Right ventricle myocardium inferior (tissue), 1 donor: ENCODE measurements at places on chromosomes 4 and X. TPM values are rescaled to one million over a fixed set of nuclear protein-coding genes. Genes with fewer than 3 reads are reported as not detected.

Gene GABRG1
- total RNA-seq = not detected

DNA sequence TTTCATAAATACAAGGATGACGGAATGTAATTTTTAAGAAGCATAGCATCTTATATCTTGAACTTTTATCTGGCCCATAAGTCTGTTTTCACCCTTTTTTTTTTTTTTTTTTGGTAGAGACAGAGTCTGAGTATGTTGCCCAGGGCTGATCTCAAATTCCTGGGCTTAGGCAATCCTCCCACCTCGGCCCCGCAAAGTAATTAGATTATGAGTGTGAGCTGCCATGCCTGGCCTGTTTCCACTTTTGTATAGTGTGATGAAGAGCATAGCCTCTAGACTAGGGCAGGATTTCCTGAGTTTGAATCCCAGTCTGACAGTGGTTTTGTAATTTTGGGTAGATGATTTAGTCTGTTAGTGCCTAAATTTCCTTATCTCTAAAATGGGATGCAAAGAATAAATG is 11.0 kb downstream of the STIM2 start:
- DNase-seq = no peak

DNA sequence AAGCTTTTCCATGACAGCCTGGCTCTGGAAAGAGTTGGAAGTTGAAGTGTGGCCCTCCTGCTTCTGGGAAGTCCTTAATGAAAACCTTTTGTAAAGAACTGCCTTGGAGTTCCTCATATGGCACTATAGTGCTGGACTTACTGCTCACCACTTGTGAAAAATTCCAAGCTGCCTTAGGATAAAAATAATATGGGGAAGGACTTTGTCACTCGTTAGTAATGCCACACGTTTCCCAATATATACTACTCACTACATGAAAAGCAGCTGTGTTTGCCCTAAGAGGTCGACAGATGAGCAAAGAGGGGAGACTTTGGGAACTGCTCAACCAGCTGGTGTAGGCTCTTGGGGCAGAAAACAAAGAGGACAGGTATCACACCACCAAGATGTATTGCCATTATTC is 11.7 kb downstream of the OPHN1 start:
- DNase-seq = no peak

- DNase-seq = no peak
Measured at GRCh38 chr4:168558599-168558998, 61.7 kb downstream of the PALLD start.

- no peak for DNase-seq
Measured at GRCh38 chrX:128975745-128976144, 547.5 kb downstream of the SMARCA1 start.

- DNase-seq = no peak
Measured at GRCh38 chrX:69618803-69619202, 2.9 kb downstream of the EDA start.

GRCh38 chrX:101931136-101931487 is 715 bp downstream of the ZMAT1 start:
- DNase-seq = no peak

DNA sequence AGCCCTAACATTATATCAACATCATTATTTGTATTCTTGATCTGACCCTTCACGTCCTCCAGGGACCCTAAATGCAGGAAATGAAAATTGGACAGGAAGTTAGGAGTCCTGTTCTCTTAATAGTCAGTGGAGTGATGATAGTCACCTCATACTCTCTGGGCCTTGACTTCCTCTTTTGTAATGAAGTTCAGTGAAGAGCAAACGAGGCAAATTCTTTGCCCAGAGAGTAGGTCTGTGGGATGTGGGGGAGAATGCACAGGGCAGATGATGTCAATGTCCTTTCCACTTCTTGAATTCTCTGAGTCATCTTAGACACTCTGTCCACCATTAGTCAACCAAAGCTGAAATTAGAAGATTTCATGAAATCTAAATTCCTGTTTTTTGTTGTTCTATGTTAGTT is 17.1 kb upstream of the GPRIN3 start:
- no peak for DNase-seq

GRCh38 chrX:116357329-116357728 is 79.1 kb upstream of the SLC6A14 start:
- DNase-seq = no peak

GRCh38 chrX:126658447-126658846 is 105.8 kb upstream of the DCAF12L1 start:
- no peak for DNase-seq

- DNase-seq = no peak
Measured at GRCh38 chr4:141132709-141133145, 542 bp downstream of the RNF150 start.

Gene STK26
- 1.1 TPM for total RNA-seq

- no peak for DNase-seq
Measured at GRCh38 chrX:57587062-57587461, 4.7 kb upstream of the ZXDB start.

GRCh38 chr4:39285853-39286252 is 80.3 kb downstream of the RFC1 start:
- DNase-seq = no peak

Gene SH3D19
- total RNA-seq = 108 TPM

GRCh38 chr4:1515763-1516162 is 109.5 kb upstream of the NKX1-1 start:
- DNase-seq = peak; percentile 22

GRCh38 chrX:10653302-10653701 is 32.9 kb upstream of the MID1 start:
- DNase-seq = no peak

GRCh38 chrX:104428231-104428630 is 137.8 kb upstream of the IL1RAPL2 start:
- DNase-seq = no peak

DNA sequence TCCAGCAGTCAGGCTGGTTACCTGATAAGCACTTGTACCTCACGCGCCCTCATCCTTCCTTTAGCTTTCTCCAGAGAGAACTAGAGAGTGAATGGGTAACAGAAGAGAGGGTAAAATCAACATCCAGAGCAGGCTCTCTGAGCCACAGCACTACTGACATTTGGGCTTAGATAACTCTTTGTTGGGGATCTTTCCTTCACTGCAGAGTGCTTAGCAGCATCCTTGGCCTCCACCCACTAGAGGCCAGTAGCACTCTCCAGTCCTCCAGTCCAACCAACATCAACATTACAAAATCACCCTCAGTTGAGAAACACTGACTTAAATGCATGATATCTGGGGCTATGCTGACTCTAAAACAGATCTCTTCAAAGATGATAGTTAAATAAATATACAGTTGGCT is 220.7 kb downstream of the TACR3 start:
- DNase-seq = no peak

- DNase-seq = no peak
Measured at GRCh38 chr4:100118181-100118580, 72.1 kb downstream of the DDIT4L start.

GRCh38 chr4:147596377-147596776 is 20.8 kb upstream of the TMEM184C start:
- no peak for DNase-seq

Gene NDUFC1
- total RNA-seq = 243 TPM

- no peak for DNase-seq
Measured at GRCh38 chr4:5152521-5152920, 101.2 kb downstream of the STK32B start.

- DNase-seq = no peak
Measured at GRCh38 chrX:69278031-69278687, 112.9 kb upstream of the PJA1 start.

DNA sequence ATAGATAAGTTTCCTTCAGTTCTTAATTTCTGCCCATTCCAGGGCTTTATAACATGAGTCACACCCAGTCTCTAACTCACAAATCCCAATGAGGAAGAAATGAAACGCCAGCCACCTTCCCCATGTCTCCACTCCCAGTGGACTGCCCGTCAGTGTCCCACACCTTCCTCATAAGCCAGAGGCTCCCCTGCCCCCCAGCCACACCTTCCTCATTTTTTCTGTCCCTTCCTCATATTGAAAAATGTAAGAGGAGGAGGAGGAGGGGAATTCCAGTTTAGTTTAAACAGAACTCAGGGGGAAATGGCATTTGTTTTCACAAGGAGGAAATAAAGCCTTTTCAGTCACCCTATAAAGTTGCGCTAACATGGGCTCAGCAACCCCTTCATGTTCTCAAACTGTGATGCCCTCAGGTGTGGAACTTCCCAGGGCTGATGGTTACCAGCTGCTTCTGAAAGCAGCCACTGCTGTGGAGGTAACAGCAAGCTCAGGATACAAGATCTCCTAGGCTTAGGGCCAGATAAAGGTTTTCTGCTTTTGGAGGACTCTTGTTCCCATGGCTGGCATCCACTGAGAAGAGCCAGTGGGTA is 97.8 kb downstream of the PARM1 start:
- no peak for DNase-seq

DNA sequence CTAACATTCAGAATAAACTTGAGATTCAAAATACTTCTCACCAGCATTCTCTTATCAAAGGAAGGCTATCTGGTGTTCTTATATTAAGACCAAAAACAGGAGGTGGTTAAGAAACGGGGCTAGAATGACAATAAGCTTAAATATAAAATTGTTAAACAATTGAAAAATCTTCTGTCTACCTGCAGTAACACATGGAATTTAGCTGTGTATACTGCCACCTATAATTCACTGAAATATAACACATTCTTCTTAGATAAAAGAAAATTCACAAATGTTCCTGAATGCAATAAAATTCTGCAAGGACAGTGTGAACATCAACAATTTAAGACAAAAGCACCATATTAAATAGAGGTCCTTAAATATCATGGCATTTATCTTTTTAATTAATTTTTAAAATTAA is 11.5 kb upstream of the PCDH10 start:
- DNase-seq = no peak

Gene CPLX1
- total RNA-seq = 3.1 TPM
